Activated CD8-positive, alpha-beta T cell treated with anti-CD3 and anti-CD28 coated beads for 36 hours (primary cell): ENCODE measurements at places on chromosomes 7 and 10. TPM values are rescaled to one million over a fixed set of nuclear protein-coding genes. Genes with fewer than 3 reads are reported as not detected.

DNA sequence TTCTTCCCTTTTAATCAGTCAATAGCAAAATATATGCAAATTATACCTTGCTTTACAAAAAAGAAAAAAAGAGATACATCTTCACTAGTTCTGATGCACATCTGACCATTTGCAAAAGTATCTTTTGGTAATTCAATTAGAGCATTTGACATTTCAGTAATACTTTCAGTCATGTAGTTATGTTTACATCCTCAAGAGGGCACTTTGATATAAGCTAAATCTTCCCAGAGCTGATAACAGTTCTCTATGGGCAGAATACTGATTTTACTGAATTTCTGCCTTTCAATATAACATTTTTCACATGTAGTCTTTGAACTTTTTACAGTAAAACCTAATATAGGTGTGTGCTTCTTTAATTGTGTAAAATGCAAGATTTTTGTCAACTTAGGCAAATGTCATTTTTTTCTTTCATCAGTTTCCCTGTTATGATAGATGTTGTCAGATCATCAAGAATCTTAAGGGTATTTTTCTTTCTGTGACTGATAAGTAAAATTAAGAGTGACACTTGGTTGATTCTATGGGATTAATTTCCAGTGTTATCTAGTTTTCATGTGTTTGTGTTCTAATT lies 703.5 kb upstream of the SEMA3D start:
- DNase-seq, result no peak

- no peak for DNase-seq
Observed at GRCh38 chr10:13911821-13912520, 325.2 kb downstream of the PRPF18 start.

DNA sequence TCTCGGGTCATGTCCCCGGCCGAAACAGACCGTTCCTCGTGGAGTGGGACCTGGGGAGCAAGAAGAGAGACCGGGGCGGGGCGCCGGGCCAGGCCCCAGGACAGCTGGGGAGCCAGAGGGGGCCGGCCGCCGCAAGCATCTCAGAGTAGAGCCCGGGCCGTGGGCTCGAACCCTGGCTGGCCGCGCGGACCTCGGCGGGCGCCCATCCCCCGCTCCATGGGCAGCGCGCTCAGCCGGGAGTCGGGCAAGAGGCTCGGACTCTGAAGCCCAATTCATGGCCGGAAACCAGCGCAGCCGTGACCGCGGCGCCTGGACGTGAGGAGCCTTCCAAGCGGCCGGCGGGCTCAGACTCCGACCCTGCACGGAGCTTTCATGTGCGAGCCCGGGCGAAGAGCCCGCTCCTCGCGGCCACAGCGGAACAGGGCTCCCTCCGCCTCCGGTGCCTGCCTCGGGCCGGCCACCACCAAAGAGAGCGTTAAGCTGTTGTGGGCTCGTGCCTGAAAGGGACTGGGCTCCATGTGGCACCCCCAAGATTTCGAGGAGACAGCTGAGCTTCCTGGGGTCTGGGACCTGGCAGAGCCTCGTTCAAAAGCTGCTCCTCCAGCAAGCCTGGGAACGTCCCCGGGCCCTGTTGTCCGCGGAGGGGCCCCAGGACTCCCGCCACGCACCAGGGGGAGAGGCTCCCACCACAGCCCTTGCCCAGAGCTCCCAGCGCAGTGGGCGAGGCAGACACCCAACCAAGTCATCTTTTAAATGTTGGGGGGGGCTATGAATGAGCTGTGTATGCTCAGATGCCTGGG lies 757 bp upstream of the GRID1 start:
- no peak for DNase-seq

The HECW1 gene
- not detected for total RNA-seq

DNA sequence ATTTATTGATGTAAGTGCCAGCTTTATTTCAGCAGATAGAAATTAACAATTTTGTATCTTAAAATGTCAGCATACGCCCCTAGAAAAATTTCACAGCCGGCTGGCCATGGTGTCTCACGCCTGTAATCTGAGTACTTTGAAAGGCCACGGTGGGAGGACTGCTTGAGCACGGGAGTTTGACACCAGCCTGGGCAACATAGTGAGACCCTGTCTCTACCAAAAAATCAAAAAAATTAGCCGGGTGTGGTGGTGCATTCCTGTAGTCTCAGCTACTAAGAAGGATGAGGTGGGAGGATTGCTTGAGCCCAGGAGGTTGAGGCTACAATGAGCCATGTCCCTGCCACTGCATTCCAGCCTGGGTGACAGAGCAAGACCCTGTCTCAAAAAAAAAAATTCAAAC lies 14.1 kb downstream of the GTF2I start:
- DNase-seq, result no peak

- no peak for DNase-seq
Observed at GRCh38 chr7:75866114-75866488, 12.7 kb upstream of the RHBDD2 start.

The PFKFB3 gene
- total RNA-seq, result 117 TPM

DNA sequence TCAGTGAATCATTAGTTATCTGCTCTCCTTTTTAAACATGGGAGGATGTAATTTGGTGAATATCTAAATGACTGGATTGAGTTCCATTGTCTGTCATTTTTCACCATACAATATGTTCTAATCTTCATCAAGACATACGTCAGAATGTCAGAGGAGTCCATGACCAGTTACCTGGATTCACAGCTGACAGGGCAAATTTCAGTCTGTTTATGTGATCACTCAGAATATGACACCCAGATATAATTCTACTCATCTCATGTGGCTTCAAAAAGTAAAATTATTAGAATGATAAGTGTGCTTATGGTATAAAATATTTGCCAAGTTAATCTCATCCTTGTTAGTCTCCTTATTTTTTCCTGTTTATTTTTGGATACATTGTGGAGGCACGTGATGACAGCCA lies 150.2 kb downstream of the CDC14C start:
- no peak for DNase-seq

DNA sequence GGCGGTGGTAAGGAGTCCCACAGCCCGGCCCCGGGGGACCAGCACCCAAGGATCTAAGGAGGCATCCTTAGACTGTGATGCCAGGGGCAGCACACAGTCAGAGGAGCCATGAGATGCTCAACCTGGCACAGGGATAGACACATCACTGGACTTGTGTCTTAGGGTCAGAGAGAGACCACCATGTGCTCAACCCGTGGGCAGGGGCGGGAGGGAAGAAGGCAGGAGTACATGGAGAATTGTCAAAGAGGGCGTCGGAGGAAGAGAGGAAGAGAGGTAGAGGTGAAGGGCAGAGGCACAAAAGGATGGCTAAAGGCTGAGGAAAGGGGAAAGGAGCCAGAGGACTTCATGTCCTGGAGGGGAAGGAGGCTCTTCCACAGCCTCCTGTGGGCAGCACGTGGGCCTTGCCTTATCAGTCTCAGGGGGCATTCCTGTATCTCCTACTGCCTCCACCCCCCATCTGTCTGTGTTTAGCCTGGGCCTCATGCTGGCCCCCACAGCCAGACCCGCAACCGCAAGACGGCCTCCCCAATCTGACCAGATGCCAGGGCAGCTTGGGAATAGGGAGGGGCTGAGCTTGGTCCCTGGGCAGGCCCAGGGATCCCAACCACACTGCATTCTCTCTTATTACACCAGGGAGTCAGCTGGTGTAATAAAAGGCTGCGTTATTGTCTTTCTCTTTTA lies 2.2 kb downstream of the ADCY1 start:
- DNase-seq, result no peak

- DNase-seq, result no peak
Observed at GRCh38 chr7:158973941-158974785, 117.8 kb downstream of the DYNC2I1 start.

The DCLRE1A gene
- total RNA-seq, result 14.4 TPM

DNA sequence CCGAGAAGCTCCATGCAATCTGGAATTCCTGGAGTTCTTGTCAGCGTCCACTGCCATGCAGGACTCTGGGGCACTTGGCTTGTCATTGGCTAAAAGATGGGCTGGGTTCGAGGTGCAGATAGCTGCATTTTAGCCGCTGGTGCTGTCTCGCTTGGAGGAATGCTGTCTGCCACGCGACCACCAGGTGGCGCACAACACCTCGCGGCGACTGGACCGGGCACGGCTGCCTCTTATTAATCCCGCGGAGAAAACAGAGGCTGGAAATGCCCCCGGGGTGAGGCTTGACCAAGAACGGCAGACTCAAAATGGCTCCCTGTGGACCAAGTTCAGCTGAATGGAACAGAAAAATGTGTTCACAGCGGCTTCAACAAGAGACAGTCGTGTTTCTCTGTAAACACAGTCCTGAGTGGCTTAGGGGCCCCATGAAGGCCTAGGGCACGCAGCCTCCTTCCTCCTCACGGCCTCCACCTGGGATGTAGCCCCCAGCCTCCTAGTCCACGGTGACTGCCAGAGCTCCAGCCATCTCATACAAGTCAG lies 46.2 kb downstream of the AOC1 start:
- peak; percentile 85 for DNase-seq

The VGF gene
- total RNA-seq, result not detected

- peak; percentile 70 for DNase-seq
Observed at GRCh38 chr7:131688738-131689661, 132.6 kb upstream of the PODXL start.

- no peak for DNase-seq
Observed at GRCh38 chr7:49937608-49938007, 155.4 kb downstream of the ZPBP start.
